ENCODE measurements at places on chromosomes 12 and 14.

DNA sequence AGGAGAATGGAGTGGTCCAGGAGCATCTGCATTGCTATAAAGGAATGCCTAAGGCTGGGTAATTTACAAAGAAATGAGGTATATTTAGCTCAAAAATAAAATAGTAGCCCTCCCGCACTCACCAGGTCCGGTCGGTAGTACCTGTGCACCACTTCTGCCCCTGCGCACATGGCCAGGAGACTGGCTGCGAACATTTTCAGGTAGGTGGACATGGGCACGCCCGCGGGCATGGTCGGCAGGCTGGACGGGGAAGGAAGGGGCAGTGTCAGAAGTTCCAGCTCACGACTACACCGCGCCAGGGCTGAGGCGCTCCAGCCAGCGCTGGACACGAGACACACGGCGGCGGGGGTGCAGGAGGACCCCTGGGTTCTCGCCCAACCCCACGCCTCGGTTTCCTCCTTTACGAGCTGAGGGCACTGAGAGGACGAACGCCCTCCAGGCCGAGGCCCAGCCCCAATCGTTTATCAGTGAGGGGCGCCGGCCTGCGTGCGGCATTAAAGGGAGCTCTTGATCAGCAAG, 9.1 kb upstream of the TDG start:
- no peak for DNase-seq

DNA sequence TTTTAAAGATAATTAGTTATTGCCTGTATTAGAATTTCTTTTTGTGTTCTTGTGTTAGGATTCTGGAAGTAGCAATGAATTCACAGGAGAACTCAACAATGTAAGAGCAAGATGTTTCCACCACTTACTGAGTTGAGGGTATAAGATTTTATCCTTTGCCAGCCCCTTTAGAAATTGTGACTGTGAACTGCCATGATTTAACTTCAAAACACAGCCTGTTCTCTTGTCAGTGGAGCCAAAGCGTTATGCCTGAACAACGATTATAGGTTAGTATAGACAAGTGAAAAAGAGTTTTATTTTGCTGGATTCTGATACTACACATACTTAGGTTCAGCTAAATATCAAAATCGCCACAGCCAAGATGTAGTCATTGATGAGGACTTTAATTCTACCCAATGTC, 101.6 kb downstream of the CRADD start:
- DNase-seq, result no peak

DNA sequence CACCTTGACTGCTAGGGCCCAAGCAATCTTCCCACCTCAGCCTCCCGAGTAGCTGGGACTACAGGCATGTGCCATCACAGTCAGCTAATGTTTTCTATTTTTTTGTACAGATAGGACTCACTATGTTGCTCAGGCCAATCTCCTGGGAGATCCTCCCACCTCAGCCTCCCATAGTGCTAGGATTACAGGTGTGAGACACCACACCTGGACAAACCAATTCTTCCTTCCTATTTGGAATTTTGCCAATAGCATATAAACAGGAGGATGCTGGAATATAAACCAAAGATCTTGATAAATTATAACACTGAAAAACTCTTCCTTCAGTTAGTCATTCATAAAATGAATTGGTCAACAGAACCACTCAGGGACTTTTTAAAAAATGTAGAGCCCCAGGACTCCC, 8.4 kb downstream of the ACIN1 start:
- DNase-seq, result no peak

- no peak for DNase-seq
These were observed 15.8 kb upstream of the CELA1 start for GRCh38 chr12:51362307-51362706.

DNA sequence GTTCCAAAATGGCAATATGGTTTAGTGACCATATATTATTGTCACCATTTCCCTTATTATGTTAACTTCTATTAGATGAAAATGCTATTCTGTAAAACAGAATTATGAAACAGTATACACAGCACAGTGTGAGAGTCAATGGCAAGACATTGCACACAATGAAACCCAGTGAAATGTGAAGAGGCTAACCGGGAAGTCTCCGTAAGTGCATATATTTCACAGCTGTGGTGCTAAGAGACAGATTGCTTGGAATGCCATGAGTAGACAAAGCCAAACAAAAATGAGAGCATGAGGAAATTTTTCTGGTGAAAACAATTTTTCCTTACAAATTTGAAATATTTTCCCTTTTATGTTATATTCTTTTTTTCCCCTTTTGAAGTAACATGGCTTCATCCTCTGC, 49.4 kb downstream of the DYRK2 start:
- DNase-seq, result no peak

DNA sequence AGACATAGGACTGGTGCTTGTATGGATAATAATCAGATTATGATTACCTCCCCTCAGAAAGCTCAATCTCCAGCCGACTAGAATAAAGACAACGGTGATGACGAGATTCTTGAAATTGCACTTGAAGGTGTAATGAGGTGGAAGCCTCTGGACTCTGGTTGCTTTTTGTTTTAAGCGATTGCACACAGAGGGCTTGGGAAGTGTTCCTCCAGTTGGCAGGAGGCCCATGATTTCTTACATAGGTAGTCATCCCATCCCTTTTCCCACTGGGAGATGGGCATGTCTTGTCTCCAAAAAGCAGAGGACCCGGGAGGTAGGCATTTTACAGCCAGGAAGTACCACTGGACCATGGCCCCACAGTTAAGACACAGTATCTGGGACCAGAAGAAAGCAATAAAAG, 165.7 kb upstream of the FKBP4 start:
- no peak for DNase-seq

GRCh38 chr14:95609398-95609990, 74.6 kb downstream of the GLRX5 start:
- DNase-seq, result no peak

- DNase-seq, result no peak
These were observed 112.3 kb upstream of the TSPAN8 start for GRCh38 chr12:71270057-71270456.

DNA sequence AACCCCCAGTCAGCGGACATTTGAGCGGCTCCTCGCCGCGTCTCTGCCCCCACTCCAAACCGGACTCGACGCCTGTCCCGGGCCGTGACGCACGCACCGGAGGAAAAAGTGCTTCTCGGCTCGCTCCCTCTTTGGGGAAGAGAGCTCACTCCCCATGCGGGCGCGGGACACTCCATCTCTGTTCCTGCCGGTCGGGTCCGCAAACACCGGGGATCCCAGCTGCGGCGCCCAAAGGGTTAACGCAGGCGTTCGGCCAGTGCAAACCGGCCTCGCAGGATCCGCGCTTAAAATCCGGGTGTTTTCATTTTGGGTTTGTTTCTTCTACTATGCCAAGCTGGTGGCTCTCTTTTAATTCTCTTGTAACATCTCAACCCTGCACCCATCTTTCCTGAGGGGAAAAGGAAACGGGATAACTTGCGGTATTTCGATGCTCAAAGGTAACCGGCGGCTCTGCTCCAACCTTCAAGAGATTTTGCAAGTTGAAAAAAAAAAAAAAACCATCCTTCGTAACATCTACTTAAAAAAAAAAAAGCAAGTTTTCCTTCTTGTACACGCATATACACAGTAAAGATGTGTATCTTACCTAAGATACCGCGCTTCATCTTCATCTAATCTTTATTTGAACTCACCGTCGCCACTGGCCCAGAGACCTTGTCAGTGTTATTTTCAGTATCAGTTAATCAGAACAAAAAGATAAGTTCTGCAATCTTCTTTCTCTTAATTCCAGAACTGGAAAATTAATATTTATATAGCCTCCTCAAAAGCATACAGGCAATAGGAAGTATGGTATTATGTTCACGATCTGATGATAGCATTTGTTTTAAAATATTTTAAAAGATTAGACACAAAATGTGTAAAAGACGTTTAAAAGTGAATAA, 1.6 kb upstream of the ATP2B1 start:
- no peak for DNase-seq

Measured in activated naive CD8-positive, alpha-beta T cell treated with anti-CD3 and anti-CD28 coated beads, Interleukin-2, amount 10 ng/mL, durations not matched to agents 7 days and 5 days (primary cell).